ENCODE measurements at places on chromosomes 11 and 22. TPM values are rescaled to one million over a fixed set of nuclear protein-coding genes. Genes with fewer than 3 reads are reported as not detected.

OR10G6 gene
- not detected for total RNA-seq

MS4A3 gene
- not detected for total RNA-seq

CBL gene
- total RNA-seq, result 26.2 TPM

DNA sequence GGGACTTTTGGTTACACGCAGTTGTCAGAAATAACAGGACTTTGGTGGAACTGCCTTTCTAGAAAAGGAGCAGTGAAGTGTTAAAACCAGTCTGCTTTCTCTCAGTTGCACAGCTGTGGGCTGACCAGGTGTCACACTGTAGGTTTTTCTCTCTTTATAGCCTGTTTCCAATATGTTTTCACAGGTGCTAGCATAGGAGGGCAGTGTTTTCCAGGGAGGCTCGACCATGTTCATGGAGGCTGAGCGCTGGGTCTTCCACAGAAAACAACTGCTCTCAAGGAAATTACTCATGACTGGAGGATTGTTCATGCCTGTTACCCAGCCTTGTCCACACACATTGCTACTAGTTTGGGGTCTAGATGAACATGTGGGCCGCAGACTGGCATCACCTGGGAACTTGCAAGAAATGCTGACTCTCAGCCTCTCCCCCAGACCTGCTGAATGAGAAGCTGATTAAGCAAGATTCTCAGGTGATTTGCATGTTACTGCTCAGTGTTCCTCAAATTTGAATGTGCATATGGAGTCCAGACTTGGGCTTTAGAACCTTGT lies 157.7 kb downstream of the MAML2 start:
- no peaks in the 10 kb centered on the region for H3K36me3 ChIP-seq
- peak overlapping the region; percentile 59 for H3K27ac ChIP-seq
- H3K4me3 ChIP-seq, result peak overlapping the region; percentile 62
- DNase-seq, result peak; percentile 16
- no peaks in the 10 kb centered on the region for H3K27me3 ChIP-seq

DNA sequence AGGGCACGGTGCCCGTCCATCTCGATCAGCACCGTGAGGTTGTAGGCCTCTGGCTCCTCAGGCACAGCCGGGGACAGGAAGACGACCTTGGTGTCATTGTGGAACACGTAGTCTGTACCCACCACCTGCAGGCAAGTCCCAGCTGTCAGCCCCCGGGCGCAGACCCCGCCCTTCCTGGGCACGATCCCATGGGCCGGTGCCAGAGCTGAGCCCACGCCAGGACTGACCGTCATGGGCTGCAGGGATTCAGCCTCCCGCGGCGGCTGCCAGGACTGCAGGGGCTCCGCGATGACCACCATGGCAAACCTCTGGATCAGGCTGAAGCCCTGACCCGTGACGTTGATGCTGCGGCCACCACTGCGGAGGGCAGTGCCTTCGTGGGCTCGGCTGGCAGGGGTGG lies 11.8 kb upstream of the MAPK11 start:
- no peak overlapping the region for H3K4me3 ChIP-seq
- no peaks in the 10 kb centered on the region for H3K27me3 ChIP-seq
- H3K27ac ChIP-seq, result no peak overlapping the region
- peaks cover 4% of the 10 kb centered on the region for H3K36me3 ChIP-seq

DNA sequence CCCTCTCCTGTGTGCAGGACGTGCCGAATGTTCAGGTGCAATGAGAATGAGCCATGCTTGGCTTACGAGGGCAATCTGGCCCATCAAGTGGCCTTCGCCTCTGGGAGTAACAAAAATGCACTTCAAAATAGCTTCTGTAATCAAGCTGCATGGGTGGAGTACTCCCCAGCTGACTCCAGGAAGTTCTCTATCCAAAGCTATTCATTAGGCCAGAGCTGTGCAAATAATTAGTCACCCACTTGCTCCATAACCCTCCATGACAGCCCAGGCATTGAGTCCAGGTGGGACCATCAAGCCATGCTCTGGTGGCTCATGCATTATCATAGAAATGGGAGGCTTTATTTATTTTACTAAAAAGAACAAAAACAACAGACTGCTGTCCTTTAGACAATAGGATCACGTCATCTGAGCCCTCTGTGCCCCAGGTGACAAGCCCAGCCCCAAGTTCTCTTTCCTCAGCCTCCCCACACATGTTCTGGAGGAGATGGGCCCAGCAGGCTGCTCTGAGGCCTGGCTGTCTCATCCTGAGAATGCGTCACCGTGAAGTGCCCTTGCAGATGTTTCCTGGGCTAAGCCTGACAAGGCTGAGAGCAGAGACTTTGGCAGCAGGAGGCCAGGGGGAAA lies 244.7 kb downstream of the ETS1 start:
- peak overlapping the region; percentile 76 for H3K27ac ChIP-seq
- H3K36me3 ChIP-seq, result no peaks in the 10 kb centered on the region
- peaks cover 37% of the 10 kb centered on the region for H3K4me1 ChIP-seq
- no peak for DNase-seq

GRCh38 chr22:38481162-38481870 lies 13.4 kb downstream of the KDELR3 start:
- no peak overlapping the region for H3K27ac ChIP-seq
- no peak for DNase-seq
- no peaks in the 10 kb centered on the region for H3K4me1 ChIP-seq
- no peaks in the 10 kb centered on the region for H3K27me3 ChIP-seq
- H3K4me3 ChIP-seq, result no peak overlapping the region
